GM19239 (cell line): ENCODE measurements at places on chromosomes 6 and 20.

DNA sequence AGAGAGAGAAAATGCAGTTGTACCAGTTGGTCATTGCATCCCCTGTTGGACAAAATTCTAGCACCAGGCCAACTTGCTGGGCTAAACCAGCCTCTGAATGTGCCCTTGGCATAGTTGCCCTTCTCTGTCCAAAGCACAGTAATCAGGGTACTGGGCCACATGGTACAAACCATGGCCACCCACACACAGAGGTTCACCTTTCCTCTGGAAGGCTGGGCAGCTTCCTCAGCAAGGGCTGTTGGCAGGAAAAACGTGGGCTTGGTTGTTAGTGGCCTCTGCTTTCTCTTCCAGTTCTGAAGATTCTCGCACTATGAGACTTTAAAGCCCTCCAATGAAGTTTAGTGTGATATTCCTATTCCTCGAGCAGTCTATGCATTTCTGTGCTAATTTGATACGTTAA, 706 bp downstream of the DDO start:
- no peak for DNase-seq

- no peak for DNase-seq
Measured at GRCh38 chr6:40585223-40585622, 1.9 kb downstream of the LRFN2 start.

DNA sequence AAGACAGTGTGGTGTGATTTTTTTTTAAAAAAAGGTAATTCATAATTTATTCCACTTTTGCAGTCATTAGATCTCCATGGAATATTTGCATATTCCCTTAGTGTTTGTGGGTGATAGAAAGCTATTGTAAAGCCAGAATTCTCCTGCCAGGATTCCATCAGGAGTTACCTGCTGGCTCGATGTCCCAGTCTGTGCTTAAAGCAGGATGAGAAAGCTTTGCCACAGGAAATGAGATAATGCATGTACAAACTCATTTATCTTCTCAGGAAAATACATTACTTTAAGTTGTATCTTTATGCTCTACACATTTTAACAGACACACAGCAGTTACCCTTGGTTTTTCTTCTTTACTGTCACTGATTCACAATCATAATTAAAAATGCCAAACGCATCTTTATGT, 553.0 kb downstream of the CD109 start:
- no peak for DNase-seq

- no peak for DNase-seq
Measured at GRCh38 chr6:63573899-63574553, 1.7 kb downstream of the LOC128125822 start.

GRCh38 chr20:64076061-64076997, 3.0 kb downstream of the RGS19 start:
- DNase-seq: no peak

DNA sequence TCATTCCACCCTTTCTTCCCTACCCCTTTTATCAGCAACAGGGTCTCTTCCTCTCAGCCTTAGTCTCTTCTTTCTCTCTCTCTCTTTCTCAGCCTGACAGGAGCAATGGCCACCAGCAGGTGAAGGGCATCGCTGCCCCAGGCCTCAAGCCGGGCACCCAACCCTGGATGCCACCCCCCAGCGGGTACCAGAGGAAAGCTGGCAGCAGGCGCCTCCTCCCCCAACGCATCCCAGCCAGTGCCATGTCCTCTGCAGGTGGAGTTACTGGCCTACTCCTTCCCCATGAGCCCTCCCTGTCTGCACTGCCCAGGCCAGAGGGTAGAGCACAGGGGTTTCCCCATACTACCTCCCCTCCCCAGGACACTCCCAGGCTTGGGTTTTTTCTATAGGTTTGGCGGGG, 32.2 kb downstream of the EIF2S2 start:
- DNase-seq: no peak

DNA sequence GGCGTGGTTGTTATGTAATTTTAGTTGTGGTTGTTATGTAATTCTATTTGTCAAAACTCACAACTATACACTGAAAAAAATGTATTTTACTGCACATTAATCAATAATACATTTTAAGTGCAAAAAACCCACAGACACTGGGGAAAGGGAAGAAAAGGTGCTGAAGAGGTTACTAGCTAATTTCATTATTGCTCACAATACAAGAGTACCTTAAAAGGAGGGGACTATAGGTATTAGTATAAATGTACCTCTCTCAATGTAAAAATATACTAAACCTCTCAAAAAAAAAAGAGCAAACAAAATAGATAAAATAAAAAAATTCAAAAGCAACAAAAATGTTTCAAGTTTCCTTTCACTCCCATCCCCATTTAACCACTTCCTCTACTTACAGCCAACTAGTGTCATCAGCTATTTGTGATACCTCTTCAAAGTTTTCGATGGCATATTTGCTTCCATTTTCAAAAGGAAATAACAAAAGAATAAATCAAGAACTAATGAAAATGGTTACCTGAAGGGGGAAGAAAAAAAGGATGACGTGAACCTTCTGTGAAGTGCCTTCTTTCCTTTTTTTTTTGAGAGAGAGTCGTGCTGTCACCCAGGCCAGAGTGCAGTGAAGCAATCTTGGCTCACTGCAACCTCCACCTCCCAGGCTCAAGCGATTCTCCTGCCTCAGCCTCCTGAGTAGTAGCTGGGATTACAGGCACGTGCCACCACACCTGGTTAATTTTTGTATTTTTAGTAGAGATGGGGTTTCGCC, 30.2 kb downstream of the RANBP9 start:
- no peak for DNase-seq

DNA sequence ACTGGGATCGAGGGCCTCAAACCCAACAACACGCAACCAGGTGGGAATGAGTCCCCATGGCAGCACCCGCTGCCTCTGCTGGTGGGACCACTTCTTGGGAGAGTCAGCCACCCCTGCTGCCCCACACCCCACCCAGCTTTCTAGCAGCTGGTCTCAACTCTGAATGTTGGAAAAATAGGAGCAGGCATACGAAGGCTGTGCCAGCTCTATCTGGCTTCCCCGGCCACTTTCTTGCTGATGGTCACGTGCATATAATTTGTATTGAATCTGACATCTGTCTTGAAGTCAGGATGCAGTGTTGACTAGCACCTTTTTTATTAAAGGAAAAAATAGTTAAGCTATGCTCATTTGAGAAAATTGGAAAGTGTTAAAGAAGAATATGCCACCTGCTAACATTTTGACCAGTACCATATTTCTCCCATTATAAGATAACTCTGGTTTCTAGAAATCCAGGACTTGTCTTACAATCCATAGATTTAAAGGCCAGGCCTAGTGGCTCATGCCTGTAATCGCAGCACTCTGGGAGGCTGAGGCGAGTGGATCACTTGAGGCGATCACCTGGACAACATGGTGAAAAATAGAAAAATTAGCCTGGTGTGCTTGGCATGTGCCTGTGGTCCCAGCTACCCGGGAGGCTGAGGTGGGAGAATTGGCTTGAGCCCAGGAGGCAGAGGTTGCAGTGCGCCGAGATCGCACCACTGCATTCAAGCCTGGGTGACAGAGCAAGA, 26.9 kb upstream of the MAPRE1 start:
- DNase-seq: no peak
